Putamen (tissue), 1 donor: ENCODE measurements at places on chromosomes 3 and 15.

DNA sequence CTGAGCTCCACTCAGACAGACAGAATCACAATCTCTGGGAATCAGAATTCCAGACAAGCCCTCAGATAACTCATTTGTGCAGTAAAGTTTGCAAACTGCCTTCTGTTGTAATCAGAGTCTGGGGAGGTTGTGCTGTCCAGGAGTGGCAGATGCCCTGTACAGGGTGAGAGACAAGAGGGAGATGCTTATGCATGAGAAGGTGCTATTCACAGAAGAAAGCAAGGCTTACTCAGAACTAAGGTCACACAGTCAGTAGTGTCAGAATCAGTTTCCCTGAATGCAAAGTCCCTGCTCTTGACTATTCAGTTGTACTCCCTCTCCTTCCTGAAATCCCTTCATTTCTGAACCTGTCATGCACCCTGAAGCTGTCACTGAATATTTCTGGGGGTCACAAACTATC lies 43.7 kb downstream of the SRPRB start:
- DNase-seq, result no peak

- DNase-seq, result no peak
Measured at GRCh38 chr15:41939986-41940385, 32.4 kb downstream of the EHD4 start.

- no peak for DNase-seq
Measured at GRCh38 chr3:178059119-178059518, 477.1 kb upstream of the KCNMB2 start.

DNA sequence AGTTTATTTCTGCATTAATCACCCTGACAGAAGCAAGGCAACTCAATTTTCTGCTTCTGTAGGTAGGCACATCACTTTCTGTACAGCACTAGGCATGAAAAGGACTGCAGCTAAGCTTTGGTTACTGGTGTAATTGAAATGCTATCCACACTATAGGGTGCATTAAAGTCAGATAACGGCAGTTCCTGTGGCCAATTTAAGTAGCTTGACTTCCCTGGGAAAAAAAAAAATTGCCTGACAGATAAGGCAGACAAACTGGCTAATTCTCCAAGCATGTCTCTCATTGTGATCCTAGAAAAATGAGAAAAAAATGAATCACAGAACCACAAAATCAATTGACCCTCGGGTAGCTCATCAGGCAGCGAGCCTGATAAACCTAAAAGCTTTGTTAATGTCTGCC lies 151.4 kb downstream of the MEIS2 start:
- DNase-seq, result no peak

DNA sequence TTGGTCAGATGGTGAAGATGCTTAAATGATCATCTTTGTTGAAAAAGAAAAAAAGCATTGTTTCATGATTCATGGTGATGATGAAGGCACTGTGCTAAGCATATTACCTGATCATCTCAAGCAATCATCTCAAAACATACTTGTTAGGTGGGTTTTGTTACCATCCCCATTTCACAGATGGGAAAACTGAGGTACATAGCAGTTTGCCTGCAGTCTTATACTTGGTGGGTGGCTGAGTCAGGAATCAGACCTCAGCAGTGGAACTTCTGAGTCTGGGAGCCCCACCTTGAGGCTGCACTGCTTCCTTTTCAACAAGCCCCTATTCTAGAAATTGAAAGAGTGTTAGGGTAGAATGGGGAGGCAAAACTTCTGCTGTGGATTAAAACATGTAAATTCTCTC lies 341.1 kb downstream of the THSD4 start:
- no peak for DNase-seq

GRCh38 chr15:96058103-96058851 lies 272.2 kb upstream of the NR2F2 start:
- peak; percentile 7 for DNase-seq

GRCh38 chr3:52707585-52707984 lies 1.7 kb downstream of the SPCS1 start:
- DNase-seq, result no peak

GRCh38 chr3:35521196-35521595 lies 118.1 kb upstream of the ARPP21 start:
- DNase-seq, result no peak

GRCh38 chr15:63436872-63437375 lies 55.3 kb upstream of the CA12 start:
- DNase-seq, result peak; percentile 71

GRCh38 chr15:67820992-67821783 lies 4.1 kb upstream of the SKOR1 start:
- no peak for DNase-seq

- DNase-seq, result no peak
Measured at GRCh38 chr3:118292841-118293240, 741.8 kb downstream of the IGSF11 start.

DNA sequence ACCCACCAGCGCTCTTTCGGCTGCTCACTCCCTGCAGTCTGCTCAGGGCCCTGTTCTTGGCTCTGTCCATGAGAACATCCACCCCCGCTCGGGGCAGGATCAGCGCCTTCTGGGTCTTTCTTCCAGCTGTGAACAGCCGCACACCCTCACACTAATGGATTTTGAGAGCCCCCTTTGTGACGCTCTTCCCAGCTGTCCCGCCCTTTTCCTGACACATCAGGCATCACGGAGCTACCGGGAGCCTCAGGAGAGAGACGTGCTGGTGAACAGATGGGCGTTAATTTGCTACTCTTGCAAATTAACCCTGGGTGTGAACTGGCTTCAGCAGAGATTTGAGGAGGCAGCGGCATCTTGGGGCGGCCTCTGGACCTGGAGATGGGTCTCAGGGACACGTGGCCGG lies 113.0 kb downstream of the TMEM266 start:
- no peak for DNase-seq

GRCh38 chr15:33860754-33861153 lies 107.5 kb upstream of the CHRM5 start:
- DNase-seq, result no peak

DNA sequence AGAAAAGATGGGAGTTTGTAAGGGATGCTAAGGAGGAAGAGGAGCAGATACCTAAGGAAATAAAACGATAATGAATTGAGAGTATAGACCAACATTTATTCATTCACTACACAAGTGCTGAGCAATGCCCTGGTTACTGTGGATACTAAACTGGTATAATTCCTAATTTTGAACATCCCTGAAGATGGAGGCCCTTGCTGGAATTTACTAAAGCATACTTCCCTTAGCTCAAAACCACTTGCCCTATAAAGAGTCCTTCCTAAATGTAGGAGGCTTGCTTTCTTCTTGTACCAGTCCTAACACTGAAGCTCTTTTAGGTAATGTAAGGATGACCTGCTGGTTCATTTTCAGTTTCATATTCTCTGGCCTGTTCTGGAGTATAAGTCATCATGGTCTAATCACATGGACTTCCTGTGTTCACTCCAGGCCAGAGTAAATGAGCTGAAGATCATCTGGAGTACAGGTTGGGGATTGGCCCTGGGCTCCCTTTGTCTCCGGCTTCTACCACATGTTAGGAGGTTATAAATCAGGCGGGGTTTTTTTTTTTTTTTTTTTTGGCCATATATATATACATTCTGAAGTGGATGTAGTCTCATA lies 40.1 kb upstream of the MTMR10 start:
- no peak for DNase-seq

DNA sequence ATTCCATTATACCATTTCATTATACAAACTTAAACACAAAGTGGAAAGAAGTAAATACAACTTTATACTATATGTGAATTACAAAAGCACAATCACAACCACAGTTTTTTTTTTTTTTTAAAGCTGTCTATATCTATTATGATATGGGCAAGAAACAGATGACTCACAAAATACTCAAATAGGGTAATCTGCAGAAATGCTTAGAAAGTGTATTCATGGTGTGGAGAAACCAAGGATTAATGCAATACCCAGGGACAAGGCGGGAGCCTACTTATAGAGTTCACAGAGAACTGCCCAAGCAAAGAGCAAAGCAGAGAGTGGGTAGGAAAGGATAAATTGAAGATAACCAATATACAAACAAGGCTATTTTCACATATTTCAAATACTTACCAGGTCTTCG lies 332.0 kb downstream of the FHIT start:
- DNase-seq, result no peak

- no peak for DNase-seq
Measured at GRCh38 chr15:46080016-46080415, 445.2 kb downstream of the SQOR start.

- DNase-seq, result no peak
Measured at GRCh38 chr3:17846466-17846865, 104.0 kb upstream of the TBC1D5 start.

DNA sequence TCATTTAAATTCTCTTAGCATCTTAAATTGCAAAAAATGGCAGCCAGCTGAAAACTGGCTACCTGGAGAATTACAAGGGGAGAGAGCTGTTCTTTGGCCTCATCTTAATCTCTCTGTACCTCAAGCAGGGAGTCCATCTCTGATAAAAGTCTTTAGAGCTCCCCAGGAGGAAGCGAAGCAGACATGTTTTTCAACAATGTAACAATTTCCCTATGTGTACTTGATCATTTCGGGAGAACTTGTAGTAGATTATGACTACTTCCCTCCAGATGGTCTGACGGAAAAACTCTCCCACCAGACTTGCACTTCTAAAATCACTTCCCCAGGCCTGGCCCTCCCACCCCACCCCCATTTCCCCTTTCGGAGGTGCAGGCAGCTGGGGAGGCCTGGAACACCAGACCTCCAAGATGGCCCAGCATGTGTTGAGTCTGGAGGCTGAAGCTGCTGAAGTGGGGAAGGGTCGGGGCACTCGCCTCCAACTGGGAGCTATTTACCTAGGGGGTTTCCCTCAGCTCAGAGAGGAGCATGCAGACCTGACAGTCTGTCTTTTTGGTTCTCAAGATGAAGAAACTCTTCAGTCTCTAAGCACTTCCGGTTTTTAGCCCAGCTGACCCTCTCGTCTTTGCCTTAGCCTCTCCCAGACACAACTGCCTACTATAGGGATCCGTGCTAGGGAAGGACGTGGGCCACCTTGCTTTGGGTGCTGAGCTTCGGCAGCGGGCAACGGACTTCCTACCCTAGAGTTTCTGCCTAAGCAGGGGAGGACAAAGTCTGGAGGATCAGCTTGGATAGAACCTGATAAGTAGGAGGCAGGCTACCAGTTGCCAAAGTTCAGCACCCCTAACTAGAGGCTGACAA lies 164.0 kb upstream of the TBL1XR1 start:
- DNase-seq, result peak; percentile 30

DNA sequence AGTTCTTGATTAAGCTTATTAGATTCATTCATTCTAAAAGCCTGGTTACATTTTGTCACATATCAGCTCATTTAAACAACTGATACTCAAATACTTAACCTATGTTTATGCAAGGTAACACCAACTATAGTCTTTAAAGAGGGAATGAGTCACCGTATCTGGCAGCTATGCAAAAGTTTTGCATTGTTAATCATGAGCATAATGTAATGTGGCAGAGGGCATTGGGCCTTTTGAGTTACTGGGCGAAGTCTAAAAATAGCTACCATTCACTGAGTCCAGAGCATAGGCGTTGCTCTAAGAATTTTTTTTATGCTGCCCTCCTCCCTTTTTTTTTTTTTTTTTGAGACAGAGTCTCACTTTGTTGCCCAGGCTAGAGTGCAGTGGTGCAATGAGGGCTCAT lies 277.7 kb upstream of the ZNF717 start:
- DNase-seq, result no peak

DNA sequence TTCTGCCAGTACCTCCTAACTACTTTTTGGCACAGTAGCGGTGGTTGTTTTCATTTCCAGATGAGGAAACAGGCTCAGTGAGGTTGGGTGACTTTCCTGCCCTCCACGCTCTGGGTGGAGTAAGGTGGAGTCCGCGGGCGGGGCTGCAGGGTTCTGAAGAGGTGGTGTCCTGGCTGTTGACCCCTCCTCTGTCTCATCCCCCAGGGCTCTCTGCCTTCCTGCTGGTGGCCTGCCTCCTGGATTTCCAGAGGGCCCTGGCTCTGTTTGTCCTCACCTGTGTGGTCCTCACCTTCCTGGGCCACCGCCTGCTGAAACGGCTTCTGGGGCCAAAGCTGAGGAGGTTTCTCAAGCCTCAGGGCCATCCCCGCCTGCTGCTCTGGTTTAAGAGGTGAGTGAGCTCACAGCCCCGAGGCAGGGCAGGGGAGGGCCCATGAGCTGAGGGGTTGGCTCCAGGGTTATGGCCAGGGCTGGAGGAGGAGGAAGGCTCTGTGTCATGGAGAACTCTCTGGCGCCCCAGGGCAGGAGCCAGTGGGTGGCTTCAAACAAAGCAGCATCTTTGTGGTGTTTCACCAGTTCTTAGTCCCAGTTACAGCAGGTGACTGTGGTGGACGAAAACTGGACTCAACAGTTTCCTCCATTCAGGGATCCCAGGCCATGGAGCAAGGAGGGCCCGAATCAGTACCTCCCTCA lies 10.4 kb downstream of the SLC28A1 start:
- DNase-seq, result no peak
